Cortex of kidney (tissue), 1 donor: ENCODE measurements at places on chromosomes 2 and 18.

GRCh38 chr2:200461846-200462710 lies 47.8 kb downstream of the KCTD18 start:
- no peak for DNase-seq

GRCh38 chr2:28606986-28607441 lies 111.2 kb downstream of the PLB1 start:
- DNase-seq = no peak

- DNase-seq = no peak
These were observed 65.4 kb downstream of the TRPM8 start for GRCh38 chr2:233982421-233983121.

- DNase-seq = no peak
These were observed 350.5 kb upstream of the ETAA1 start for GRCh38 chr2:67046591-67046990.

DNA sequence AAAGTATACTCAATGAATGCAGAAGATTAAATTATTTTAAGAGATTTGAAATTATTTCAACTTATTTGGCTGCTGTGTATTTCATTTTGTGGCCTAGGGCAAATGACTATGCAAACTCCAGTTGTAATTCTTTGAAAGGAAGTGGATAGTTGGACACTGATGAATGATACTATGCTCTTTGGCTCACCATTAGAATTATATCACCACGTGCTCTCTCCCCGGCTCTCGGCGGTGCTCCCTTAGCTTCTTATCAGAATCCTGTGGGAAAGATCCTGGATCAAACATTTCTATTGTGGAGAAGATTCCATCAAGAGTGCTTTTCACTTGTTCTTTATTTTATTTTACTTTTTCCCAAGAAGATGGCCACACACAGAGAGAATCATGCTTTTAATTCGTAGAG lies 55.2 kb downstream of the ADCYAP1 start:
- DNase-seq = no peak

- DNase-seq = no peak
These were observed at the start of gene IL1RL2 for GRCh38 chr2:102186791-102187495. Gene IL1RL2, plus strand, starts transcription at chr2:102187023. Its CDS starts 845 bp downstream, at chr2:102187868.

DNA sequence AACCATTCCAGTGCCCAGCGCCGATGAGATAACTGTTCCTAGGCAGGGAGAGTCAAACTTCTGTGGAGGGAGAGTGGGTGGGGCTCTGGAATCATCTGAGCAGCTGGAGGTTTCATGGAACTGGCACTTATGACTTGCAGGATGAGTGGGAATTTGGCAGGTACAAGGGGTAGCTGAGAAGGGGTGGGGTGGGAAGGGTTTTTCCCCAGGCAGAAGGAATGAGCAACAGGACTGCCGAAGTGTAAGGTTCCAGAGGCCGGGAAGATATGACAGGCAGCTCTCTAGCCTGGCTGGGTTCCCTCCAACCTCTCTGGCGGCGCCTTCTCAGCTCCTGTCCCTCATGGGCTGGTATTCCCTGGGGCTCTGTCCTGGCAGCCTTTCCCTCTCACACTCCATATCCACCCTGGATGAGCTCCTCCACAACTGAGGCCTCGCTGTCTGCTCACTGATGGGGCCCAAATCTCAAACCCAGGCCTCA lies 2.5 kb upstream of the TET3 start:
- no peak for DNase-seq

DNA sequence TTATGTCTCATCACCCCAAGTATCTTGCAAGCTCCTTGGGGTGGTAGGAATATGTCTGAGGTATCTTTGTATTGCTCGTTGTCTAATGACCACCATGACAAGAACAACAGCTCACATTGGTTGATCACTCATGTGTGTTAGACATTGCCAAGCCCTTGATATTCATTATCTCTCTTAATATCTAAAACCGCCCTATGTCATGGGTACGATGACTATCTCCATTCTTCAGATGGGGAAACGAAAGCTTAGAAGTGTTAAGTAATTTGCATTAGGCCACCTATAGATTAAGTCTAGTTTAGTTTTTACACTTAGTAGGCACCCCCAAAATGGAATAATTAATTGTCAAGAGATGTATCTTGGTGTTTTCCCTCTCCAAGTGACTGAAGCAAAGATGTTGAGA lies 57.0 kb downstream of the ICOS start:
- DNase-seq = no peak
